ENCODE measurements at places on chromosomes 7 and 10.
A peak's percentile ranks its signal among the peaks of the same experiment; 100 is the strongest.

DNA sequence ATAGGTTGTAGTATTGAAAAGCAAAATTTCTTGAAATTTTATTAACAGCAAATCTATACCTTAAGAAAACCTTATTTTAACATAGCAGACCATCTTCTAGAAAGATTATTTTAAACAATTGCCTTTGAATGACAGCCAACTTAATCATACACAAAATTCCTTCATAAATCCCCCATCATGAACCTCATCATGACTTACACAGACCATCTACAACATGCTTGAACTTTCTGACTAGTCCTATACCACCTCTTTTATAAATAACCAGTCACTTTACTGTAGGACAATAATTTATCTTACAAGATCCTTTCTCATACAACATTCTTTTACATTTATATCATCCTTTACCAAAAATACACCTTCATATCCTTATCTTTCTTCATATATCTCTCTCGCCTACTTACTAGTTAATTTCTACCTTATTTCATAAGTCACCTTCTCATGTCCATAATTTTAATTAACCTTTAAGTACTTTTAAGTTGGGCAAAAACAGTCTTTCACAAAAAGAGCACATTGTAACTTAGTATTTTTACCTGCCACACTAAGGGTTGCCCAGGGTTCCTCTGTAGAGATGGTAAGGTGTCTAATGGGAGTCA is 16.6 kb upstream of the PTN start:
- DNase-seq, result peak; percentile 10

GRCh38 chr7:104848138-104848990 is 165.6 kb upstream of the KMT2E start:
- DNase-seq, result peak; percentile 52

GRCh38 chr10:110304394-110304779 is 333 bp downstream of the SMNDC1 start:
- peak; percentile 43 for DNase-seq

GRCh38 chr7:158508802-158509385 is 78.7 kb downstream of the PTPRN2 start:
- no peak for DNase-seq

DNA sequence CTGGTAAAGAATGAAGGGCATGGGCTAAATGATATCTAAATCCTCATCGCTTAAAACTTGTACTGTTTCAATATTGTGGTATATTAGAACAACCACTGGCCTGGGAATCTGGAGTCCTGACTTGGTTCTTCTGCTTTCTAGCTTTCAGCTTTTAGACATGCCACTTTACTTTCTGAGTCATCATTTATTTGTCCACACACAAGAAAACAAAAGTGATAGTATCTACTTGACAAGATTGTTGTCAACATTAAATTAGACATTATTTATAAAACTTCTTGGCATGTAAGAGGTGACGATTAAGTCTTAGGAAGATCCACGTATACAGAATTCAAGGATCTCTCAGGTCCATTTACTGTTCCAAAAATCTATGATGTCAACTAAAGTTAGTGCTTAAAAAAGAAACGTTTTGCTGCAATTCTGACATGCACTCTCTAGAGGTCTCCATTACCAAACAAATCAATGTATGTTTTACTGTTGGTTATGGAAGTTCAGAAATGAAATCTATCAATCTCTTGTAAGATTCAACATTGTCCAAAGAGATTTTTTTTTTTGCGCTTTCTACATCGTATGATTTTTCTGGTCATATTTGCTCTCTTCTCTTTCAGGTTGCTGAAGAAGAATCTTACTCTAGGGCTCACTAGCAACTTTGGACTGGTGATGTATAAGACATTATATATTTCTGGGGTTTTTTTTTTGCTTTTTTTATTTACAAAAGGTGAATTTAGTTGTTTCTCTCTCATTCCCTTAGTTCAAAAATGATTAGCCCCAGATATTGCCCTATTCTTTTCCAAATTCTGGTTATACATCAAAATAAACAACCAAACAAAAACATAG is 53.6 kb upstream of the DYNC1I1 start:
- DNase-seq, result peak; percentile 28

DNA sequence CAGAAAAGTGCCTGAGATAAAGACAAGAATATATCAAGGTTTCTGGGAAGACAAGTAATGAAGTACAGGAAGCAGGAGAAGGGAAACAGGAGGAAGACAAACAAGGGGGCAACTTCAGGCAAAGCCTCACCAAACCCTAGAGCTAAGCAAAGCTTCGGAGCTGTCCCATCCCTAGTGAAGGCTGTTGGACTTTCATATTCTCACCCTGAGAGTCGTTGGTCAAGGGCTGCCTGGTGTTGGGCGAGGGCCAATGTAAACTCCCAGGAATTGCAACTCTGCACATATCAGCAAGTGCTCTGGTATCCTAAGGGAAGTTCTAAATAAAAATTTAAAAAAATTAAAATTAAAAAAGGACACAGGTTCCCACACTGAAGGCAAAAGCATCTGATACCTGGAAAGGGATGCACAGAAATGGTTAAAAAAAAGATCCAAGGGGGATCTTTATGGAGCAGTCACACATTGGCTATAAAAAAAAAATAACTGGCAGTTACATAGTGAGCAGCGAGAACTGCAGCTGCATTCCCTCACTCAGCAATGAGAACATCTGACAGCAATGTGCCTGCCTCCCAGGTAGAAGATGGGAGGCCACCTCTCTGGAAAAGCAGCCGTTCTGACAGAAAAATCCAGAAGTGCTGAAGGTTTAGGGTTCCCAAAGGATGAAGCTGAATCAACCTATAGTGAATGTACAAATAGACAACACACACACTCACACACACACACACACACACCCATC is 304.7 kb downstream of the WDR11 start:
- no peak for DNase-seq

- no peak for DNase-seq
Measured at GRCh38 chr7:108094346-108094745, 35.8 kb downstream of the LAMB4 start.

- DNase-seq, result no peak
Measured at GRCh38 chr7:129368389-129368986, 65.7 kb upstream of the STRIP2 start.

GRCh38 chr10:63537536-63537935 is 16.3 kb downstream of the REEP3 start:
- no peak for DNase-seq

GRCh38 chr7:44629829-44630522 is 23.5 kb downstream of the OGDH start:
- no peak for DNase-seq

DNA sequence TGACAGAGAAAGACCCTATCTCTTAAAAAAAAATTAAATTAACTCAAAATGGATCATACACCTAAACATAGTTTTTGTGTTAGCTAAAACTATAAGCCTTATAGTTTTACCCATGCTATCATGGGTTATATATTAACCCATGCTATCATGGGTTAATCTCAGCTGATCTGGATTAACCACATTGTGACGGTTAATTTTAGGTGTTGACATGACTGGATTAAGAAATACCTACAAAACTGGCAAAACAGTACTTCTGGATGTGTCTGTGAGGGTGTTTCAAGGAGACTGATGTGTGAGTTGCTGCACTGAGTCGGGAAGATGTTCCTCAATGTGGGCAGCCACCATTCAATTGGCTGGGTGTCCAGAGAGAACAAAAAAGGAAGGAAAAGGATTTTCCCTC is 44.3 kb upstream of the FXYD4 start:
- DNase-seq, result no peak

DNA sequence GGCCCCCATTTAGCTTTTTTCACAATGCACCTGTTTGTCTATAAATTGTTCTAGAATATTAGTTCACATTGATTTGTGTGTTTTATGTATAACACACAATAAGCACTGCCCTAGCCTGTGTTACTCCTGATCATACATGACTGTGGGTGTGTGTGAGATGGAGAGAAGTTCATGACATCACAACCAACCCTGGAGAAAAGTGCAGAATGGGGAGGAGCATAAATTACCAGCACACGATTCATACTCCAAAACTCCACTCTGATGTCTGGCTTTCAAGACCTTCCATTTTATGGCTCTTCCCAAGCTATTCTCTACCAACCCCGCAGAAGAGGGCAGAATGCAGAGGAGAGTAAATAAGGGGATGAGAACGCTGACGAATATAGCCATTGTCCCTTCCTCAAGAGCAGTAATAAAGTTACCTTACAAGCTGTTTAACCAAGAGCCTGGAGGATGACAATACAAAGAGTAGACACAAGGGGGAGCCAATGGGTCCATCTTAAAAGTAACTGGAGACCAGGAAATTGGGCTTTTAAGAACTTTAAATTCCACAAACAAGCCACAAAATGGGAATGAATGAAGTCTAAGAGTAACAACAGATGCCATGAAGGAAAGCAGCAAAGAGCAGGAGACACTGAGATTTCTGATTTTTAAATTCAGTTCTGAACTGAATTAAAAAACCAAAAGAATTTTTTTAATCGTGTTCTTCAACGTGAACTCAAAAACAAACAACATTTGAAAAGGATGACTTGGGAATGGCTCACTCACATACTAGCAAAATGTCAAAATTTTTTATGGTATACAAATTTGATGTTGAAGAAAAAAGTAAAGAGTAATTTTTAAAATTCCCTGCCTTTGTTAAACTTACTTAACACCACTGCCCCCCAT is 159.6 kb downstream of the PARD3 start:
- peak; percentile 76 for DNase-seq

GRCh38 chr10:84367256-84367655 is 38.9 kb downstream of the CCSER2 start:
- no peak for DNase-seq

- DNase-seq, result peak; percentile 60
Measured at GRCh38 chr7:127897704-127898454, 133.4 kb downstream of the LRRC4 start.

GRCh38 chr10:46227936-46228562 is 58.7 kb upstream of the ANTXRL start:
- DNase-seq, result no peak

GRCh38 chr7:6228361-6229229 is 43.8 kb downstream of the CYTH3 start:
- peak; percentile 23 for DNase-seq

DNA sequence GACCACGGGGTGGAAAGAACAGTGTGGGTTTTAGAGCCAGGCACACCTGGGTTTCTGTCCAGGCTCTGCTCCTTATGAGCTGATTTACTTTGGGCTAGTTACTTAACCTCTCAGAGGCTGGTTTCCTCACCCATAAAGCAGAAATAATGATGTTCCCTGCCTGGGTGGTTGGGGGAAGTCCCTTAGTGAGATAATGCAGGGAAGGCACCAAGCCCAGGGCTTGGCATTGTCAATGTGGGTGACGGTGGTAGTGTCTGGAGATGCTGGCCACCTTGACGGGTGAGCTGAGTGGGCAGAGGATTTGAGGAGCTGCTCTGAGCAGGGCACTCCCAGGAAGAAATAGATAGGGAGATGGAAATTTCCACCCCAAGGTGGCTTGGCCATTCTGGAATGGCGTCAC is 65.2 kb downstream of the SH2D4B start:
- no peak for DNase-seq

GRCh38 chr7:121563177-121563576 is 167.1 kb upstream of the FAM3C start:
- DNase-seq, result peak; percentile 35

GRCh38 chr10:133379152-133379800 is at the start of gene PAOX:
TSS of gene PAOX (plus strand) at chr10:133379262. CDS start at chr10:133379317, 55 bp downstream.
- DNase-seq, result peak; percentile 70

- no peak for DNase-seq
Measured at GRCh38 chr7:26580711-26581110, 283.7 kb downstream of the SKAP2 start.

DNA sequence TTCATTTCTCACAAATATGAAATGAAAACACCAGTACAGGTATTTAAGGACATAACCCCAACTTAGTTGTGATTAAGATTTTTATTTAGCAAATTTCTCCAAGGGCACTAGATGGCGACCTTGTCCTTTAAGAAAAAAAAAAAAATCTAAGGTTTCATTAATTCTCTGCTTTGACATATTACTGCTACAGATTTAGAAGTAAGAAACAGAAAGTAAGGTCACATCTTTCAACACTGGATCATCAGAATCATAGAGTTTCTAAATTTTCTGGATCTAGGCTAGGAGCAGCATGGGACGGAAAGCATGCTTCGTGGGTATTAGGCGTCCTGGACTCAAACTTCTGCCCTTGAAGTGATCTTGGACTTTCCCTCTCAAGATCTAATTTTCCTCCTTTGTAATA is 85.5 kb upstream of the PRKG1 start:
- peak; percentile 39 for DNase-seq

DNA sequence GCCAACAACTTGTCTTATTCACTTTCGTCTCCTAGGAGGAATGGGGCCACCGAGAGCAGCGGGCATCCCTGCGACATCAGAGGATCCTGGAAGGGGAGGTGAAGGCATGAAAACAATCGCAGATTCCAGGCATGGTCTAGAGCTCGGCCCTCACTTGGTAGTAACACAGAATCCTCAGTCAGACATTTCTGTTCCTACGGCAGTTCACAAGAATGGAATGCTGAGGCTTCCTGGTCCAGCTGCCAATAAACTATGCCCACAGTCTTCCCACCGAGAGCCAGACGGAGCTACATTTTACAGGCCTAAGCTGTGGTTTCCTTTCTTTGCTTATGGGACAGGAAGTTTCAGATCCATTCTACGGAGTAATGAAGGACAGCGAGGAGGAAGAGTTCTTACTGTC is 75.8 kb downstream of the OR13A1 start:
- peak; percentile 23 for DNase-seq

- no peak for DNase-seq
Measured at GRCh38 chr10:18226336-18226735, 86.1 kb downstream of the CACNB2 start.

DNA sequence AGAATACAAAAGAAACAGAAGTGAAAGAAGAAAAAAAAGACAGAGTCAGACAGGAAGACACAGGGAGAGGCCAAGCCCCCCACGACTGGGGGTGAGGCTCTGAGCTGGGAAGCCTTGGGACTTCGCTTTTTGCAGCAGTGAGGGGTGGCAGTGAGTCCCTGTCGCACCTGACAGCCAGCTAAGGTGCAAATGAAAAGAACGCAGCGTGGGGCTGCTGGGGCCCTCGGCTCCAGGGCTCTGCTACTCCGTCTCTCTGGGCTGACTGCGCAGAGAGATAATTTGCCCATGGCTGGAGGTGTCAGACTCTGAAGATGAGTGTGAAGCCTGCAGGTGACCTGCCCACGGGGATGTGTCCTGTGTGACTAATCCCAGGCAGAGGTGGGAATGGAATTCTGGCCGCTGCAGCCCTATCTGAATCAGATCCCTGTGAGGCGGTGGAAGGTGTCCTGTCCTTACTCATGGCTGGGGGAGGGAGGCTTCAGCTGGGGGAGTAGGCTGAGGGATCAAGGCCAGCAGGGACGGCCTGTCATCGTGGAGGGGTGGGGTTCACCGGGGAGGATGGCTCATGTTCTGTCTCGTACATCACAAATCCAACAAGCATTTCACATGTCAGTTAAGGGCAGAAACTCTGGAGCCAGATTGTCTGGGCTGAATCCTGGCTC is 96.4 kb downstream of the SLIT1 start:
- DNase-seq, result peak; percentile 28

GRCh38 chr7:47225387-47226131 is 356.4 kb downstream of the TNS3 start:
- DNase-seq, result no peak

GRCh38 chr10:614139-614711 is 75.2 kb downstream of the DIP2C start:
- DNase-seq, result no peak

- no peak for DNase-seq
Measured at GRCh38 chr10:113019692-113020474, 69.8 kb downstream of the TCF7L2 start.
